ENCODE measurements at places on chromosomes 7 and 10.

DNA sequence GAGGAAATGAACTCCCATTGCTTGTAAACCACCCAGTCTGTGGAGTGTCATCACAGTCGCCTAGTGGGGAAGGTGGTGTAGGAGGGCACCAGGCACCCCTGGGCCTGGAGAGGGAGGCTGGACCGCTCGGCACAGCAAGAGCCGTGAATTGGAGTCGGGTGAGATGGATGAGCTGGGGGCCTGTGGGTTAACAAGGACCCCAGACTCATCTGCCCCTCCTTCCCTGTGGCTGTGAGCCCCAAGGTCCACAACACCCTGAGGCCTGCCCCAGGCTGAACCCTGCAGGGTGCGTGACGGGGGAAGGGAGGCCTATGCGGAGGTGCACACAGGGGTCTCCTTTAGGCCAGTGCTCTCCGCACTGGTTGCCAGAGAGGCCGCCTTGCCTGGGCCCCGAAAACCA, 581.4 kb upstream of the FOXK1 start:
- no peak for DNase-seq

DNA sequence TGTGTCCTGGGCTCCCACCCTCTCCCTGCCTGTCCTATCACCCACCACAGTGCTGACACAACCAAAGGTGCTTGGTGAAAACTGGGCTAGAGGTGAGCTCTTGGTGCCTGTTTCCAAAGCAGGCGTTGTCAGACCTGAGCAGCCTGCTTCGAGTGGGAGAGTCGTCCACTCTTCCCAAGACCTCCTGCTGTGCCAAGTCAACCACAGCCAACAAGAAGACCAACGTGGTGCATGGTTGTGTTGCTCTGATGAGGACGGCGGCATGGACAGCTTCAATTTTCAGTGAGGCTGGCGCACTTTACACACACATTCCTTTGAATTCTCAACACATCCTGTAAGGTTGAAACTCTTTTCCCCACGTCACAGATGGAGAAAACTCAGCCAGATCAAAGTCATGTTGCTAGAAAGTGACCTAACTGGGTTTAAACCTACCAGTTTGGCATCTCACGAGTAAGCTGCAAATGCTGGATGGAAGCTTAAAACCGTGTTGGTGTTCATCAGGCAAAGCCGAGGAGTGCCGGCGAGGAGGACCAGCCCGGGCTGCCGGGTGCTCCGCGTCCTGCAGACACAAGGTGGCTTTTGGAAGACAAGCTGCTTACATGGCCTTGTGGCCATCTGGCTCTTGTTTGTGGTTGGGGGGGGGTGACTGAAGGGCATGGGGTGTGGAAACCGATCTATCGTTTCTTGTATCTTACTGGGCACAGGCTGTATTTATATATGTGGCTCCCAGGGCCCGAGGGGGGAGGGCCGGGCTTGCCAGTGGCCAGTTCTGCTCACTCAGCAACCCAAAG, 39.3 kb downstream of the INSIG1 start:
- DNase-seq = no peak

- no peak for DNase-seq
These were observed 7.8 kb downstream of the CHST3 start for GRCh38 chr10:71971769-71972555.

DNA sequence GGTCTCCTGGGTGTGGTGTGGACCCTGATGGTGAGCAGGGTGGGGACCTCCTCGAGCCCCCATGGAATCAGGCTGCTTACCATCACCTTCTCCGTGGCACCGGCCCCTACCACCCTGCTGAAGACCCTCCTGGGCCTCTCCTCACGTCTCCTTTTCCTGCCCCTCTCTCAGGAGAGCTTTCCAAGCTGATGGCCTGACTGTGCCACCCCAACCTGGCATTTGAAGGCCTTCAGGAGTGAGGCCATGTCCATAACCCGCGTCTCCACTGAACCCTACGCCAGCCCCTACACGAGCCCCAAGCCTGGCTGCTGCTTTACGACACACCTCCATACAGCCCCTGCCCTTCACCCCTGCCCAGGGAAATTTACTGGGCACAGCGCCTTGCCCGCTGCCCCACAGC, 55.4 kb downstream of the ZRANB1 start:
- no peak for DNase-seq

DNA sequence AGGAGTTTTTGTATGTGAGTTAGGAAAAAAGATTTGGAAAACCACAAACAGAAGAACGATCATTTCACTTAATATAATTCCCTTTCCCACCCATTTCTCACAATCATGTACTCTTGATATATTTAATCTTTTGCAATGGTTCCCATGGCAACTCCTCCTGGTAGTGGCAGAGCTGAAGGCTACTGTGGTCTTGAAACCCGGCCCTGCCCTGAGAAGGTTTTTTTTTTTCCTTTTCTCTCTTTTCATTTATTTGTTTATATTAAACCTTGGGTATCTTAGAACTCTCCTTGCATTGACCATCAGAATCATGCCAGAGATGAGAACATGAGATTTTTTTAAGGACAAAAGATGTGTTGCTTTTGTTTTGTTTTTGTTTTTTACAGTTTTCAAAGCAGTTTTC, 566.1 kb upstream of the NRP1 start:
- DNase-seq = no peak

DNA sequence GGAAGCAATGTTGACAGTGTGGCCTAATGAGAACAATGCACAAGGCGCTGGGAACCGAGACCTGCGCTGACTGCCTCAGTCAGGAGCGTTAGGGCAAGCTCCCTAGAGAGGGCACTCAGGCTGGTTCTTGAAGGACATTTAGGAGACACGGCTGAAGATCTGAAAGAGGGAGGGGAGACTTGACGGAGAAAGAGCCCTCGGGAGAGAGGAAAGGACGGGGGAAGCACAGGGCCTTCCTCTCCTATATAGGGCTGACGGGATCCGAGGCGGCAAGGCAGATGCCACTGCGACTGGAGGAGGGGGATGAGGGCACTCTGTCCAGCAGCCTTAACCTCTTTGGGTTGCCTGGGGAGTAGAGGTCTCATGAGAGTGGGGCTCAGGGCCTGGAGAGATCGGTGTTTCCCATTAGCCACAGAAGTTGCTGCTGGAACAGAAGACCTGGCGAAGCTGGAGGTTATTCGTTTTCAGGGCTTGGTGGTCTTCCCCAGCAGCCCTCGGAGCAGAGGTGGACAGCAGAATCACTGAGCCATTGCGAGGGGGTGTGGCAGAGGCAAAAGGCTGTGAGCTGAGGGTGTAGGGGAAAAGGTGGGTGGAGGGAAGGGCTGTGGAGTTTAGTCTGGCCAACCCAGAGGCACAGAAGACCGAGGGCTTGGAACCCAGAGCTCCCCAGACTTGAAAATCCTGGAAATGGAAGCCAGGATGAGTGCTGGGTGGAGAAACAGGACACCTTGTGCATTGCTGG, 36.0 kb downstream of the CLEC2L start:
- DNase-seq = no peak

- no peak for DNase-seq
These were observed 182.3 kb upstream of the CDCA7L start for GRCh38 chr7:22127835-22128527.

GRCh38 chr10:46077141-46077554, 31.1 kb upstream of the MSMB start:
- no peak for DNase-seq

- DNase-seq = no peak
These were observed 93.3 kb downstream of the CHST15 start for GRCh38 chr10:123999956-124000615.

- peak; percentile 60 for DNase-seq
These were observed 45.7 kb upstream of the RBM33 start for GRCh38 chr7:155598810-155599210.

DNA sequence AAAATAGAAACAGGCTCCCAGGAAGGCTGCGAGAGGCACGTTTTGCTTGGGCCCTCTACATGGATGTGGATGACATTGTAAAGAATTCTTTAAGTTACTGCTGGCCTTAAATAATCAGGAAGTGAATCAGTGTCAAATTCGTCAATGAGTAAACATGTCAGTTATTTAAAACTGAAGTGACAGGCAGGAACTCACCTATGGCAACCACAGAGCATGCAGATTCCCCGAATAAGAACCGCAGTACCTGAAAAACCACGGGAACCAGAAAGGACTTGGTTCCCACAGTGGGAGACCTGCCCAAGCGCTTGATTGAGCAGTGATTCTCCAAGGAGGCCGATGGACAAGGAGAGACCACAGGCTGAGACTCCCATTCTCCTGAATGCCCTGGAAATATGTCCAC, 351.2 kb upstream of the AKR1E2 start:
- no peak for DNase-seq

Measured in NT2/D1 (cell line).